ENCODE measurements at places on chromosomes 4 and X.

DNA sequence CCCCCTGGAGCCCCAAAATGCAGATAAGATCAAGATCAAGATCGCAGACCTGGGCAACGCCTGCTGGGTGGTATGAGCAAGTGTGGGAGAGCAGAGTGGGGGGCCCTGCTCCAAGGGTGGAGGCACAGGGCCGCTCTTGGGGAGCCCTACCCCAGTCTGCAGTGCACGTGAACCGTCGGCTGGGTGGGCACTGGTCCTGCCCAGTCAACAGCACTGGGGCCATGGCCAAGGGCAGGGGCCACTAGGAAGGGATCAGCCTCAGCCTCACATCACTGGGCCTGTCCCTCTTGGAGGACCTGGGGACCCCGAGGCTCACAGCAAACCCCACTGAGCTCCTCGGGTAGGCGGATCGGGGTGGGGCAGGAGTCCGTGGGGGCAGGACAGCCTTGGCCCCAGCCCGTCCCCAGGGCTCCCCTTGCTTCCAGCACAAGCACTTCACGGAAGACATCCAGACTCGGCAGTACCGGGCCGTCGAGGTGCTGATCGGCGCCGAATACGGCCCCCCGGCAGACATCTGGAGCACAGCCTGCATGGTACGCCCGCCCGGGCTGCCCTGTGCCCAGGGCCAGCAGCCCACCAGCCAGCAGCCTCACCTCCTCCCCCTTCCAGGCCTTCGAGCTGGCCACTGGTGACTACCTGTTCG lies 3.6 kb downstream of the SRPK3 start:
- DNase-seq, result no peak

DNA sequence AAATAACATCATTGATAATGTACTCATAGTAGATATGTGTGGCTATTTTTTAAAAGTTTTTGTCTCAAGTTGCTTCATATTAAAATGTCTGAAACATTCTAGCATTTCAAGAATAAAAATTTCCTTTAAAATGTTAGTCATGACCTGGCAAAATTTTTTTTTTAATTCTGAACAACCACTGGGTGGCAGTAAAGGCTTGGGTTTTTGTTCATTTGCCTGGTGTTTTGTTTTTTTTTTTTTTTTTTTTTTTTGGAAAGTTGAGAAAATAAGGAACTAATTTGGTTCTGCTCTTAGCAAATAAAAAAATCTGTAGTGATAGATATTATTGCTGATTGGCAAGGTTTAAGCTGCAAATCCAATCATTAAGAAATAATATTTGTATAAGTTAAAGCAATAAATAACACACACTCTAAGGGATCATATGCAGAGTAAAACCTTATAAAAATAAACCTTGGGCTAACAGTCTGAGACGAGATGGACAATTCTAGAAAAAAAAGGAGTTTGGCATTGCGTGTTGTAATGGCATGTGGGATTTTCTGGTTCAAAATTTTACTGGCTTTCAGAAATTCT lies 81.4 kb downstream of the CEP44 start:
- DNase-seq, result no peak

- DNase-seq, result no peak
These were observed 2.3 kb downstream of the P2RY4 start for GRCh38 chrX:70257423-70258288.

- DNase-seq, result no peak
These were observed 743 bp upstream of the NRK start for GRCh38 chrX:105821471-105822121.

- DNase-seq, result no peak
These were observed 64.5 kb downstream of the GABRB1 start for GRCh38 chr4:47095884-47096283.

- DNase-seq, result no peak
These were observed 4.6 kb downstream of the ALAS2 start for GRCh38 chrX:55026143-55026542.

- peak; percentile 22 for DNase-seq
These were observed 84.1 kb downstream of the NHS start for GRCh38 chrX:17459008-17459611.

Data from DMS 273 treated with DMSO at 0.1 percent for 48 hours (cell line).